ENCODE measurements at places on chromosomes 3 and 15.
A peak's percentile ranks its signal among the peaks of the same experiment; 100 is the strongest.

DNA sequence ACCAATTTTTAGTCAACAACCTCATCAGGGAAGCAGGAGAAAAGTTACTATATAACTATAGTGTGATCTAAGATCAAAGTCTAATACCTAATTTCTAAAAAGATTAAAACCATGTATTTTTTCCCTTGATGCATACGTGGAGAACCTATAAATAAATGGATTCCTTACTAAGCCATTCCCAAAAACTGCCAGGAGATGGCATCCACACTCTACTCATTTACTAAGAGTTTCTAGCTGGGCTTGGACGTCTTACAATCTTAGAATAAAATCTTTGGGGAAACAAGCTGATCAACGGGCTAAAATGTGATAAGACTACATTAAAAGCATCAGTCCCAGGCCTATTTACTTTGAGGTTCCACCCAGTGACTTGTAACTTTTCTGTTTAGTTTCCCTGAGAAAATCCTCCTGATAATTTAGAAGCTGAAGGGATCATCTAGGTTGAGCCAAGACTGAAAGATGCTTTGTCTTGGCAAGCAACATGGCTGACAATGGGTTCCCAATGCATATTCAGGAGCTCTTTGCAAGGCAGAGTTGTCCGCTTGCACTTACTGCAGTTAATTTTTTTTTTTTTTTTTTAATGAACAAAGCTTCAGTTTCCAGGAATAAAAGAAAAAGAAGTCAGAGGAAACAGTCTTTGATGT, 85.5 kb upstream of the FGF12 start:
- DNase-seq = no peak

DNA sequence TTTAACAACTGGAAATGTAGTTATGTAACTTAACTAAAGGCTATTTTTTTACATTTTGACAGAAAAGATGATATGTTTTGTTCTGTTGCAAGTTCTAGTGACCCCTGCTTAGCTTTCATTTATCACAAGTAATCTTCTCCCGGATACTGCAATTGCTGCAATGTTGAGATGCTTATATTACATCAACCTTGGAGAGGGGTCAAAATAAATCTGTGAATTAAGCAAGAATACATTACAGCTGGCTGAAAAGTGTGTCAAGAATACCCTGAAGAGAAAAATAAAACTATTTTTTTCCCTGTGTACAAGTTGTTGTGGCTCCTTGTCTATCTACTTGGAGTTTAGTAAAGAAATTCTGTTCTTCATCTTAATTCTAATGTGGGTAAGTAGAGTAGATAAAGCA, 232.1 kb upstream of the GOLIM4 start:
- no peak for DNase-seq

DNA sequence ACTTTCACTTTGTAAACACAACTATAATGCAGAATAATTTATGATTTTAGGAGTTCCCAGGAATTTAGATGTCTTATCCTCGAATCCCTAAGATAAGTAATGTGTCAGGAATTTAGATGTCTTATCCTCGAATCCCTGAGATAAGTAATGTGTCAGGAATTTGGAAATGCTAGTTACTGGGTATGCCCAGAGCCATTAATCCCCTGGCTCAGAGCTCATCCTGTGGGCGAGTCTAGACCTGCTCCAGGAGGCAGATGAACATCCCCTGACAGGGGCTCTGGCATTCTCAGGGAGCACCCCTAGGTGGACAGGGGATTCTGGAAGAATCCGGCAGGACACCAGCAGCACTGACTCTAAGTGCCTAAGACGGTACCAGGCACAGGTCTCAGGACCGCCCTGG, 163.3 kb downstream of the ARRDC4 start:
- DNase-seq = no peak

DNA sequence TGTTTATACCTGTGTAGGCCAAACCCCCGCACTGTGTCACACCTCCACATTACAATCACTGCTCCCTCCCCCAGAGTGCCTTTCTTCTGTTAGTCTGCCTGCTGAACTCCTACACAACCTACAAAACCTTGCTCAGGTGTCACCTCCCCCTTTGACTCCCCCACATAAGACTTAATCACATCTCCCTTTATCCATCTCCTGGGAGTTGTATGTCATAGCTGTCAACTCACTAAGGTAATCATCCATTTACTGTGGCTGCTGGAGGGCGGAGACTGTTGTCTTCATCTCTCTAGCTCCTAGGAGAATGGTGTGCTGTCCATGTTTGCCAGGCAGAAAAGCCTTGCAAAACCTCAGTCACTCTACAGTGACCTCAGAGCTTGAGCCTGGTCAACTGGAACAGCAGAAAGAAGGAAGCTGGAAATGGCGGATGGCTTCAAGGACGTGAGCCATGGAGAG, 43.8 kb downstream of the ZNF710 start:
- no peak for DNase-seq

DNA sequence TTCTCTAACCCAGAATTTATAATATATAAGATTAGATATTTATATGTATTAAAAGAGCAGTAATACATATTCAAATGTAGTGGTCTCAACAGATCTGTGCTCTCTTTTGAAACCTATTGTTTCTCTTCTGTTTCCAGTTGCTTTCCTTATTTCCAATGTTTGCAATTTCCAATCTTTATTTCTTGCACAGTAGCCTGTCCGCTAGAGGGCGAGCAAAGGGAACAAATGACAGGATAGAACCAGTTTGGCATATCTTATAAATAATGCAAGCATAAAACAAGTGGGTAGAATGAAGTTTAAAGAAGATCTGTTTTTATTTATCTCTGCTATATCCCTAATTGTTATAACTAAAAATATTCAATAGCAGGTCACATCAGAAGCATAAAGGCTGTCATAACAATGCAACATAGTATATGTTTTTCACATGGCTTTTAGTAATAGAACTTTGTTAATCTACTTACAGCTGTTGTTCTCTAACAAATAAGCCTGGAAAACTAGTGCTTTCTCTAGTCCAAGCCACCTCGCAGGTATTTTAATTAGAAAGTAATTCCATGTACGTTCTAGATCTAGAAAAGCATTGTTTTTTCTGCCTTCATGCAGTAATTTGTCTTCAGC, 15.1 kb upstream of the TCAIM start:
- peak; percentile 49 for DNase-seq

DNA sequence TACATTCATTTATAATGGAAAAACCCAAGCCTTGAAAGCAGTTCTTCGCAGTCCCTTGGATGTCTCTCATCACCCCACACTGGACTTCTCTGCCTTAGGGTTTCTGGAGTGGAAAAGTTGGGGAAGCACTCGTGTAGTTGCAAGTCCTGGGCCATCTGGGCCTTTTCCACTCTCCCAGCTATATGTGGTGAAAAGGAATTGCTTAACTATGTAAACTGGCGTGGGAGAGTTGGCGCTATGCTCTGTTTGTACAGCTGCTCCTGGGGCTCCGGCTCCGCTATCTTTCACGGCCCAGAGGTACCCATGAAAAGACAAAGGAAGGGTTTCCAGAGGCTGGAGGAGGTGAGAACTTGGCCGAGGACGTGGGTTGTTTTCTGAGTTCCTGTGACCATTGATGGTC, 81.1 kb upstream of the MYZAP start:
- no peak for DNase-seq

Data from effector CD4-positive, alpha-beta T cell (primary cell).